ENCODE measurements at places on chromosomes 2 and 18.

- DNase-seq: no peak
Measured at GRCh38 chr2:42858140-42859005, 66.0 kb upstream of the HAAO start.

DNA sequence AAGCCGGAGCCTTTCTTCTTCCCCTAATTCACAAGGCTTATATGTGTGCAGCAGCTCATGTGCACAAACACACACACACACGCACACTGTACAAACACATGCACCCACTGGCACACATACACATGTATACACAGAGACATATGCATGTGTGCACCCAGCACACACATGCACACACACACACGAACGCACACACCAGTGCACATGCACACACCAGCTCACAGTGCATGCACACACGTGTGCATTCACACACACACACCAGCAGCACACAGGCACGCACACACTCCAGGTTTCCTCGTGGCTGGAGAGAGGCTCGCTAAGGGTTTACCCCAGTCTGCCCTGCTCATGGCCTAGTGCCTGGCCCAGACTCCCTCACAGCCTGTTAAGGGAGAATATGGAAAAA lies 234.0 kb downstream of the EIPR1 start:
- DNase-seq: no peak

- DNase-seq: no peak
Measured at GRCh38 chr2:174328961-174329715, 5.6 kb upstream of the SP9 start.

- no peak for DNase-seq
Measured at GRCh38 chr18:51195086-51195450, 2.4 kb downstream of the MEX3C start.

DNA sequence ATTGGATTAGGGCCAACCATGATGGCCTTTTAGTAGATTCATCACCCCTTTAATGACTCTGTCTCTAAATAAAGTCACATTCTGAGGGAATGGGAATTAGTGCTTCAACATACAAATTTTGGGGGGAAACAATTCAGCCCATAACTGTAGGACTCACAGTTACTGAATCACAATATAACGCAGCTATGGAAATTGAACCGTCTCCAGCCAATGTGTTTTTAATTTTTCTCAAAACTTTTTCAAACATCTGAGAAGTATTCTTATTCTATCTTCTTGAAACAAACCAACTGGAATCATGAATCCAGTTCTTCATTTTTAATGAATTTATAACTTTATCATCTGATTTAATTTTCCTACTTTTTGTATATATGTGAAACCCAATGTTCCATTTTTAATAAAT lies 373.1 kb upstream of the SYT4 start:
- no peak for DNase-seq

DNA sequence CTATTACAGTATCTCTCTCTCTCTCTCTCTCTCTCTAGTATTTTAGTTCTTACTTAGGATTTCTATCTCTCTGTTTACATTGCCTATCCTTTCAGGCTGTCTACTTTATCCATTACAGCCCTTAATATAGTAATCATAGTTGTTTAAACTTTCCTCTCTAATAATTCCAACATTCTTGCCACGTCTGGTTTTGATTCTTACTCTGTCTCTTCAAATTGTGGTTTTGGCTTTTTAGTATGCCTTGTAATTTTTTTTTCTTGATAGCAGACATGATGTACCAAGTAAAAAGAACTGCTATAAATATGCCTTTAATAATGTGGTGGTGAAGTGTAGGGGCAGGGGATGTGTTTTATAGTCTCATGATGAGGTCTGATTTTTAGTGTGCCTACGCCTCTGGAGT lies 1809.5 kb upstream of the CELF4 start:
- DNase-seq: no peak

- no peak for DNase-seq
Measured at GRCh38 chr2:240277073-240277806, 136.8 kb upstream of the OTOS start.

DNA sequence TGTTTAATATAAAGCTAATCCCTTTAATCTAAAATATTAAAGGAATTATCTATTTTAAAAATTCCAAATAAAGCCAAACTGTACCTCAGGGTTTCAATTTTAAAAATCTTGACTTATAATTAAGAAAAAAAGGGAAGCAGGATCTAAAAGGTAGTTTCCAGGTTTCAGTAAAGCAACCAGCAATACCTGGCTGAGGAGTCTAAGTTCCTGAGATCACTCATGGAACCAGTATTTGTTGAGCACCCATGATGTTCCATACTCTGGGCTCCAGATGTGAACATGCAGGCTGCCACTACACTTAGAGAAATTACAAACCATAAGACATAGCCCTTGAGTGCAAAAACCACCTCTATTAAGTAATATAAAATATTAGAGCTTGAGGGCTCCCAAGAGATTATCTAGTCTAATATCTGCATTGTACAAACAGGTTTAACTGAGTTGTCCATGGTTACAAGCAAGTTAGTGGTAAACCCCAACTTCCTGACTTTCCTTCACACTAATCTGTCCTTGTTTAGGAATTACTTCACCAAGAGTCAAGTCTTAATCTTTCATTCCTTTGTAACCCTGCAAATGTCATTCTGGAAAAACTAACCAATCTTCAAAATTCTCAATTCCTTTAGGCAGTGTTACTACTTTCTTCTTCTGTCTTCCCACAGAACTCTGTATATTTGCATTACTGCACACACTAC lies 49.2 kb downstream of the CLASP1 start:
- DNase-seq: no peak

DNA sequence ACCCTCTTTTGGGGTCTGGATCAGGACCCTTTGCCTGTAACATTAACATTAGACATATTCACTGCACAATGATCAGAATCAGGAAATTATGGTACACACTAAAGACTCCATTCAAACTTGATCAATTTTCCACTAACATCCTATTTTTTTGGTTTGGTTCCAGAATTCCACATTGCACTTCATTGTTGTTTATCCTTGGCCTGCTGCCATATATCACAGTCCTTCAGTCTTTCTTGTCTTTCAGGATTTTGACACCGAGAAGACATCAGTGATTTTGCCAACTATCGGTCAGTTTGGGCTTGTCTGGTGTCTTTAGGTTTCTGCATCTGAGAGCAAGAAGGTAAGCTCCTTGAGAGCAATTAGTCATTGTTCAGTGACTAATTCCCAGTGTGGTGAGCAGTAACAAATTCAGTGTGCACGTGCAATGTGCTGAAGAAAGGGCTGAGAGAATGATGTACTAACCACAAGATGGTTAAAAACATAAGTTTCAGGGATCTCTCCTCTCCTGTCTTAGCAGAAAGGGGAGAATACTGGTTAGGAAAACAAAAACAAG lies 23.5 kb downstream of the MARCHF4 start:
- no peak for DNase-seq

GRCh38 chr2:136225950-136226835 lies 108.2 kb upstream of the CXCR4 start:
- no peak for DNase-seq

DNA sequence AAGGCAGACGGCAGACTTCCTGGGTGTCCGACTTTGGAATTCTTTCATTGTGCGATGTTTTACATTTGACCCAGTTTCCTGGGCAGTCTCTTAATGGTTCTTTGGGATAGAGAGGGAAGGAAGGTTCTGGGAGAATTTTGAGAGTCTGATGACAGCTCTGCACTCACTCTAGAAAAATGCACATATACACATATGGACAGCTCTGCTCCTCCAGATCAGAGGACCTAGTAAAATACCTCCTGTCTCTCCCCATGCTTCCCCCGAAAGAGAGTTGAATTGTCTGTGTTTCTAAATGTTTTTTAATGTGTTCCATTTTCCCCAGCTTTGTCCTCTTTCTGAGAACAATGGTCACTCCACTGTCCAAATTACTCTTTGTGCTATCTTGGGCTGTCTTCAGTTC lies 102.0 kb upstream of the CXCR4 start:
- no peak for DNase-seq

- no peak for DNase-seq
Measured at GRCh38 chr2:208320686-208321085, 54.6 kb downstream of the PIKFYVE start.

- DNase-seq: no peak
Measured at GRCh38 chr18:67776929-67777328, 260.4 kb upstream of the DSEL start.

- DNase-seq: peak; percentile 71
Measured at GRCh38 chr2:9703701-9704221, 73.0 kb upstream of the YWHAQ start.

DNA sequence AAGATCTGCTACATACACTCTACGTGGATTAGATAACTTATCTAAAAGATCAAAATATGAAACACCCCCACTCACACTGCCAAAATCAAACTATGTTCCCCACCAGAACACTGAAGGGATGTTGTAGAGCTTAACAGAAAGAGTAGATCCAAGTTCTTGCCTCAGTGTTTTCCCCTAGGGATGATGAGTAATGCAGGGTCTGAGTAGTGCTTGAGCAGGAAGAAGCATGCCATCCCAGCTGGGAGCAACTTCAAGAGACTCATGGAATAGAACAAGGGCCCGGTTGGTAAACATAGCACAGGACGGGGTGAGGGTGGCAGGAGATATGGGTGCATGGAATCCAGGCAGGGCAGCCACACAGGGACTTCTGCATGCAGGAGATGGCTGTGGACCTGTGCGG lies 74.3 kb downstream of the SNTG2 start:
- DNase-seq: no peak

DNA sequence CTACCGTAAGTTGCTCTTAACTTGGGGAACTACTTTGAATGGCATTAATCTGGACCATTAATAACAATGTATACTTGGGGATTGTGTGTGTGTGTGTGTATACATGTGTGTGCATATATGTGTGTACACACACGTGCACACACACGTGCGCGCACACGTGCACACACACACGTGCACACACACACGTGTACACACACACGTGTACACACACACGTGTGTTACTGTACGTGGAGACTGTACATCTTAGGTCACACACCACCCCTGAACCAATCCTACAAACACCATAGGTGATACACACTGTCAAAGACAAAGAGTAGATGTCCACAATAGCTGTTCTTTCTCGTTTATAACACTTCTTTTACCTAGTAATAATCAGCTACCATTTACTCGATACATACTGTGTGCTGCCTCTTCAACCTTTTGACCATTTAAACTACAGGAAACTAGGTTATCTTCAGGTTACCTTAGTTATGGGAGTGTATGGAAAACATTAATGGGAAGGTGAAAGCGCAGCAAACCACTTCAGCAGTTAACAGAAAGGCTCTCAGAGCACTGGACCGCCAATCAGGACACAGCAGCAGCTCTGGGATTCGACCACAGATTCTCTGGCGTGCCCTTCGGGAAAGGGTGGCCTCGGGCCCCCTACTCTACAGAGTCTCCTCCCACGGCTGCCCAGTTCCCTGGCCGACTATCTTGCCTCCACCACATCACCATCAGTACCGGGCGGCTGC lies 894 bp upstream of the GCC2 start:
- no peak for DNase-seq

DNA sequence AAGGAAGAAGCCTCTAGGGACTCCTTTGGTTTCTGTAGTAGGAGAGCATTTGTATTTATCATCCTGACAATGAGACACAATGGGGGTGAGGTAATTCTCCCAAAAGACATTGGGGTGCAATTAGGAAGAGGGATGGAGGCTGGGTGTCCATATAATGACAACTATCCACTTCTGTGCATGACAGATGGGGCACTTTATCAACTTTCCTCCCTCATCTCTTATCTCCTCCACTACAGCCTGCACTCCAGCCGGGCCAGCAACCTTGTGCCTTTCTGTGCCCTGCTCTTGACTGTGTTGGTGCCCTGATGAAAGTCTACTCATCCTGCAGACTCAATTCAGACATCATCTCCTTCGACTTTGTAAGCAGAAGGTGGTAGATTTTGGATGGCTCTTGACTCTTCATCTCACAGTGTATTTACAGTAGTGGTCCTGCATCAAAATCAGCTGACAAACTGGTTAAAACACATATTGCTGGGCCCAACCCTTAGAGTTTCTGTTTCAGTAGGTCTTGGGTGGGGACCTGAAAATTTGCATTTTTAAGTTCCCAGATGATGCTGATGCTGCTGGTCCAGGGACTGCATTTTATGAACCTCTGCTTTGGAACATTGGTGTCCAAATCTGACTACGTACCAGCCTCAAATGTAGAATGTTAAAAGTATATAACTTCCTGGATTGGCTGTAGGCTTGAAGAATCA lies 40.8 kb upstream of the CFAP36 start:
- DNase-seq: no peak

DNA sequence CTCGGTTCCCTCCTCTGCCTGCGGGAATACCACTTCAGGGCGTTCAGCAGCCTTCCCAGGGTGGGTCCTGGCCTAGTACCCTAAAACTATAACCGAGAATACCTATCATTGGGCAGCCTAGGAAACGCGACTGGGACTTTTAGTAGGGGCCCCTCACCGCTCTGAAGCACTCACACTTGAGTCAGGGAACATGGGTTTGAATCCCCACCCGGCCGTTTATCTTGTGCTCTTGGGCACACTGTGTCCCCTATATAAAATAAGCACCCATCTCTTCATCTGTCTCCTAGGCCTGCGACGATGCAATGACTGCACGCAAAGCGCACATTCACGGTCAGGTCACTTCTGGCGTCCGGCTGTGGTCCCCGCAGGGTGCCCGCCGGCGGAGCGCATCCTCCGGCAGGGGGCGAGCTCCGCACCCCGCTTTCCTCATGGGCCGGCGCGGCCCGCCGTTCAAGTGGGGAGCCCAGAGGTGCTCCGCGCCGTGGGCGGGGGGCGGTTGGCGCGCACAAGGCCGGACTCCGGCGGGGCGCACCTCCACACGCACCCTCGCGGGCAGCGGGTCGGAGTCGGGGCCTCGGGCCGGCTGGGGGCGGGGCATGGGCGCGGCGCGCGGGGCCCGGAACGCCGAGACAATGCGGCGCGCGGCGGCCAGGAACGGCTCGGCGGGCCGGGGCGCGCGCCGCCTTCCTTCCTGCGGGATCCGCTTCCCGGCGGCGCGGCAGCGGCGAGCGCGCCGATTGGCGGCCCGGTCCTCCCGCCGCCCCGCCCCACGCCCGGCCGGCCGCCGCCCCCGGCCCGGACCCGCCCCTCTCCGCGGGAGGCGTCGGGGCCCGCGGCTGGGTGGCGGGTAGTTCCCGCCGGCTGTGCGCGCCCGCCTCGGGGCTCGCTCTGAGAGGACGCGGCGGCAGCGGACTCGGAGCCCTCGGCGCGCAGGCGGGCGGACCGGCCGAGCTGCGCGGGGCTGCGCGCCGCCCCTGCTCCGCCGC lies at the start of gene ASAP2:
ASAP2 (plus strand) TSS at position 850 of the 986 bp plus-strand sequence. CDS start 293 bp downstream, outside the sequence.
- DNase-seq: peak; percentile 20

DNA sequence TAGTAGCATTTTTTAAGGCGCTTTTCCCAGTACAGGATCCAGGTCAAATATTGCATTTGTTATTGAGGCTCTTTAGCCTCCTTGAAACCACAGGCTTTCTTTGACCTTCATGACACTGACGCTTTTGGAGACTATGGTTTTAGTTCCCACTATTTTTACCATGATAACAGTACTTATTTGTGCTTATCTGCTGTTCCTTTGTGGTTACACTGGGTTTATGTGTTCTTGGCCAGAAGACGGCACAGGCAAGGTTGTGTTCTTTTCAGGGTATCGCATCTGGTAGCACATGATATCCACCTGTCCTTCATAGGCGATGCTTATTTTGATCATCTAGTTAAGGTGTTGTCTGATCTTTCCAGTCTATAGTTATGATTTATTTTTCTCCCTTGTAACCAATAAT lies 16.8 kb upstream of the MBOAT2 start:
- DNase-seq: no peak

All from HL-60 (cell line).